ENCODE measurements at places on chromosomes 3 and 15. TPM values are rescaled to one million over a fixed set of nuclear protein-coding genes. Genes with fewer than 3 reads are reported as not detected.

DNA sequence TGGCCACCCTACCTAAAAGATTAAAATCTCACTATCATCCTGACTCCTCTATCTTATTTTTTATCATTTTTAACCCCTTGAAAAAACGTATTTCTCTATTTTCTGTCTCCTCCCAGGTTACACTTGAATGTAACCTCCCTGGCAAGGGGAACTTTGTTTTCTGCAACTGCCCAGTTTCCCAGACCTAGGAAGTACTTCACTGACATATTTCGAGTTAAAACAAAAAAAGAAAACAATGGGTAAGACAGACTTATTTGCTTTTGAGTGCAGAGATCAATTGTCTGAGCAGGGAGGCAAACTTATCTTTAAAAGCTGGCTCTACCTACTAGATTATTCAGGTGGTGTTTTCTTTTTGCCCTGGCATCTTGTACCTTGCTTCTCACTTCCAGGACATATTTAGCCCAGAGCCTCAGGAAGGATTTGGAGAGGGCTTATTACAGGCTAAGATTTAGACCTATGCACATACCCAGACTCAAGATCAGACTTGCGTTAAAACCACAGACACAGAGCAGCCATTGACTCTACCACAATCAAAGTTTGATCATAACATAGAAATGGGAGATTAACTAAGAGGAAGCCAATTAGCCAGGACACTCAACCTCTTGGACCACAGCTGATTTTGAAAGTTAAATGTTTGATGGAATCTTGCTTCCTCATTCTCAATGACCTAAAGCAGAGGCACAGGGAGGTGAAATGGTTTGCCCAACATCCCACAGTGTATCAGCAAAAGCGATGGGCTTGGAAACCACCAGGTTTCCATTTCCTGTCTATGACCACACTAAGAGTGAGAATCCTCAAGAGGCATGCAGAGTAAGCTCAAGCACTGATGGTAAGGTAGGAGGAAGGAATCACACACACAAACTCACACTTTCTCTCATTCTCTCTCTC lies 169.5 kb upstream of the THBS1 start:
- H3K4me3 ChIP-seq, result no peak overlapping the region
- H3K4me1 ChIP-seq, result peaks cover 9% of the 10 kb centered on the region
- peaks cover 64% of the 10 kb centered on the region for H3K27me3 ChIP-seq
- H3K36me3 ChIP-seq, result no peaks in the 10 kb centered on the region

Gene STXBP5L
- not detected for total RNA-seq

- peaks cover 7% of the 10 kb centered on the region for H3K36me3 ChIP-seq
- peaks cover 82% of the 10 kb centered on the region for H3K27me3 ChIP-seq
- DNase-seq, result no peak
- no peak overlapping the region for H3K27ac ChIP-seq
Observed at GRCh38 chr15:68574046-68574445, 4.7 kb upstream of the CORO2B start.

- H3K27ac ChIP-seq, result no peak overlapping the region
- H3K4me3 ChIP-seq, result no peak overlapping the region
- H3K27me3 ChIP-seq, result peaks cover 43% of the 10 kb centered on the region
- H3K36me3 ChIP-seq, result peaks cover 2% of the 10 kb centered on the region
Observed at GRCh38 chr15:79620112-79620857, 188.1 kb downstream of the MINAR1 start.

DNA sequence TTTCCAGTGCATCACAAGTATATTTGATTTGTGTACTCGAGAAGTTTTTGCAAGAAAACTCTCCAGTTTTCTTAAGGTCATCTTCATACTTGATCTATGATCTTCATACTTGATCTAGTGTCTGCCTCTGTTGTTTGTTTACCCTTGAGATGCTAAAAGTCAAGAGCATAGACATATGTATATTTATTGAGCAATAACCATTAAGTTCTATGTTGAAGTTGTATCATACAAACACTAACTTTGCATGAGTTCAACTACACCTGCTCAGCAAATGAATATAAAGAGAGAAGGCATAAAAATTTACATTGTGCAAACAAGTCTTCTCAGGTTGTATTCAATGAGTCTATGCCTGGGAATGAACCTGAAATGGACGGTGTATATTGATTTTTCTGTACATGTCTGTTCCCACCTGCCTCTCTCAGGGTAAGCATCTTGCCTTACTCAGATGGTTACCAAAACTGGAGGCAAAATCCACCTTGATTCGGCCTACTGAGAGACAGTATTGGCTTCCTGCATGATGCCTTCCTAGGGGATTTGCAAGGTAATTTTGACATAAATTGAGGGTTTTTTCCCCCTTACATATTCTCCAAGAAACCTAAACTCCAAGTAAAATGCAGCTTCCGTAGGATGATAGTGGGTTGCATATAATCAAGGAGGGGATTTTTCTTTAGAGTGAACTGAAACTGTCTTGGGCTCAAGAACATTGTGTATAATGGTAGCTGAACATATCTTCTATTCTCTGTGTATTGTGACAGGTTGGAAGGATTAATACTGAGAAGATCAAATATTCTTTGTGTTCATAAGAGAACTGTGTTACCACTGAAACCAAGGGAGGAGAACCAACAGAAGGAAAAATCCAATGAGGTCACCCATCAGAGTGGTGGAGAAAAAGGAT lies 110.4 kb downstream of the FILIP1L start:
- no peak overlapping the region for H3K4me3 ChIP-seq
- no peaks in the 10 kb centered on the region for H3K36me3 ChIP-seq
- no peak overlapping the region for H3K27ac ChIP-seq
- H3K4me1 ChIP-seq, result peaks cover 13% of the 10 kb centered on the region
- no peaks in the 10 kb centered on the region for H3K27me3 ChIP-seq
- DNase-seq, result no peak

Gene FBN1
- 0.07 TPM for total RNA-seq

Gene ACTC1
- total RNA-seq, result not detected

Gene WWTR1
- 0.77 TPM for total RNA-seq

Gene GOLGA8Q
- total RNA-seq, result not detected

Gene TLNRD1
- total RNA-seq, result 17.5 TPM

- no peak overlapping the region for H3K27ac ChIP-seq
- H3K4me3 ChIP-seq, result no peak overlapping the region
- peaks cover 40% of the 10 kb centered on the region for H3K4me1 ChIP-seq
- no peaks in the 10 kb centered on the region for H3K27me3 ChIP-seq
- no peak for DNase-seq
Observed at GRCh38 chr15:56933410-56933809, 15.0 kb downstream of the TCF12 start.

Gene SERF2
- 424 TPM for total RNA-seq

DNA sequence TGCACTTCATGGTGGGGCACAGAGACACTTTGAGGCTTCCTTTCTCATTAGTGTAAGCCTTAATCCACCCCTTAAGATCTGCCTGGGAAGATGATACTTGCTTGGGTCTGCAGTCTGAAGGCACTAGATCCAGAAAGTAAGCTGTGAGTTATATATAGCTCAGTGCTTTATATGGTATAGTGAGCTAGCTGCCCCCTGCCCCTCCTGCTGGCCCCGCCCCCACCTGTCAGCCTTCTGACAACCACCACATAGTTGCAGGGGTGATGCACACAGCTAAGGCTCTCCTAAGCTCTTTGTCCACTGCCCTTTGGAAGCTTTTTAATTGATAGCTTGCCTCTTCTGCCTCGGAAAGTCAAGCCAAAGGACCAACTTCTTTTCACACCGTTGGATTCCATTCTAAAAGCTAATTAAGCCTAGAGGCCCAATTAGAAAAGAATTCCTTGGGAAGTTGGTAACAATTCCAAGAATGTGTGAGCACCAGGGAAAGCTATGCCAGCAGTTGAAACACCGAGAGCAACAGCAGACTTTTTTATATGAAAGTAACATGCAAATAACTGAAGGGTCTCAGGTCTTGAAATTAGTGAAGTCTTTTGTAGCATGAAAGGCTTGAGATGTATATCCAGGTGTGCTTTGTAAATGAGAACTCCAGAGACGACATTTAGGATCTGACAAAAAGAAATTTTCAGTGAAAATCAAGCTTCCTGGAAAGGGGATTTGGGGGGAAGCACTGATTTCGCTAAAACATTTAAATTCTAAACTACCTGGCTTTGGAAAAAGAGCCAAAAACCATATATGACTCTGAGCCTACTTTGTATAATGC lies 2.3 kb downstream of the TPM1 start:
- peaks cover 27% of the 10 kb centered on the region for H3K4me1 ChIP-seq
- H3K36me3 ChIP-seq, result peaks cover 5% of the 10 kb centered on the region
- H3K27me3 ChIP-seq, result peaks cover 69% of the 10 kb centered on the region
- H3K27ac ChIP-seq, result no peak overlapping the region
- no peak overlapping the region for H3K4me3 ChIP-seq

Gene KCNH8
- total RNA-seq, result 0.75 TPM

DNA sequence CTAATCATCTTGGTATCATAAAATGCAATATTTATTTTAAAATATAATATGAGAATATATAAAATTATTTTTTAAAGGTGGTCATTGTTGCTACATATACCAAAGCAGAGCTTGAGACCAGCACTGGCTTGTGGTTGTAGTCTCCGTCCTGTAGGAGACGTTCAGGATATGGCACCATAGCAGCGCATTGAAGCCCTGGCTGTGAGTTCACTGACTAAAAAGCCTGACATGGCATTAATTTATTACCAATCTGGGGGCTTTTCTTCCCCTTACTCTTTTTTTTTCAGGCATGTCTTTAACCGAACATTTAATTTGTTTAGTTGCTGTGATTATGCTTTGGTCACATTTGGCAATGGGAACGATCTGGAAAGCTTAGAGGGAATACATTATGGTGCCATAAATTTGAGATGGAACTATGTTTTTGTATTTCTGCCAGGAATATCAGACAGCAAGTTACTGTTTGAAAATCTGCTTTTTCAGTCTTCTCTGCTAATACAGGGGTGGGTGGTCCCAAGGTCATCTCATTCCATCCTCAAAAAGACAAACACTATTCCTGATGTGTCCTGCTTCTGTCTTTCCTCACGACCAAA lies 108.5 kb downstream of the ZIC4 start:
- no peak overlapping the region for H3K4me3 ChIP-seq
- no peak overlapping the region for H3K27ac ChIP-seq
- H3K4me1 ChIP-seq, result no peaks in the 10 kb centered on the region
- DNase-seq, result no peak

Gene CD86
- 1.3 TPM for total RNA-seq

- H3K4me1 ChIP-seq, result peaks cover 3% of the 10 kb centered on the region
- H3K4me3 ChIP-seq, result no peak overlapping the region
- H3K27me3 ChIP-seq, result peaks cover 62% of the 10 kb centered on the region
- no peak for DNase-seq
- H3K27ac ChIP-seq, result no peak overlapping the region
- H3K36me3 ChIP-seq, result peaks cover 7% of the 10 kb centered on the region
Observed at GRCh38 chr15:39360452-39360851, 220.4 kb upstream of the THBS1 start.

Gene B2M
- total RNA-seq, result 6,241 TPM

GRCh38 chr15:100114100-100114499 lies 227.7 kb downstream of the ADAMTS17 start:
- no peaks in the 10 kb centered on the region for H3K27me3 ChIP-seq
- H3K4me3 ChIP-seq, result no peak overlapping the region
- no peak overlapping the region for H3K27ac ChIP-seq
- no peak for DNase-seq

Gene ZNF385D
- total RNA-seq, result 5.3 TPM

GRCh38 chr15:71658827-71659729 lies 151.3 kb upstream of the NR2E3 start:
- H3K4me1 ChIP-seq, result no peaks in the 10 kb centered on the region
- H3K36me3 ChIP-seq, result no peaks in the 10 kb centered on the region
- H3K27ac ChIP-seq, result no peak overlapping the region

Gene SCN11A
- total RNA-seq, result 0.05 TPM

DNA sequence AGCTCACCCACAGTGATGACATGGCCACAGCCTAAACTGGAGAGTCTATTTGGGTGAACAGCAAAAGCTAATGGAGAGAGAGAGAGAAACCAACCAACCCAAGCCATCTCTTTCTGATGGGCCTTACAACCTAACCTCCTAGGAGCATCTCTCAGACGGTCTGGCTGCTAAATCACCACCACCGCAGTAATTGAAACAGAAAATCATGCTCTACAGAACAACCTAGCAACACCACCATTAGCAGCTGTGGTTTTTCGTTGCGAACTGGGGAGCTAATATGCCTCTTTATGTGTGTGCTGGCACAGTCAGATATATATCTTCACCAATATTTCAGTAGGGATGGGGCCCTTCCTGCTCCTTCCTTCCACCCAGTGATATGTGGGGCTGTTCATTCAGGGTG lies 166.9 kb upstream of the PROK2 start:
- DNase-seq, result no peak
- no peaks in the 10 kb centered on the region for H3K36me3 ChIP-seq
- no peak overlapping the region for H3K4me3 ChIP-seq
- peaks cover 6% of the 10 kb centered on the region for H3K4me1 ChIP-seq

- no peak overlapping the region for H3K27ac ChIP-seq
- no peaks in the 10 kb centered on the region for H3K27me3 ChIP-seq
- no peak for DNase-seq
- no peak overlapping the region for H3K4me3 ChIP-seq
- H3K4me1 ChIP-seq, result peaks cover 42% of the 10 kb centered on the region
Observed at GRCh38 chr3:42036483-42036823, 54.7 kb upstream of the TRAK1 start.

- H3K4me1 ChIP-seq, result peaks cover 2% of the 10 kb centered on the region
- no peak for DNase-seq
- H3K27ac ChIP-seq, result no peak overlapping the region
- H3K4me3 ChIP-seq, result no peak overlapping the region
- H3K36me3 ChIP-seq, result no peaks in the 10 kb centered on the region
Observed at GRCh38 chr3:32743934-32744333, 58.9 kb downstream of the CNOT10 start.

DNA sequence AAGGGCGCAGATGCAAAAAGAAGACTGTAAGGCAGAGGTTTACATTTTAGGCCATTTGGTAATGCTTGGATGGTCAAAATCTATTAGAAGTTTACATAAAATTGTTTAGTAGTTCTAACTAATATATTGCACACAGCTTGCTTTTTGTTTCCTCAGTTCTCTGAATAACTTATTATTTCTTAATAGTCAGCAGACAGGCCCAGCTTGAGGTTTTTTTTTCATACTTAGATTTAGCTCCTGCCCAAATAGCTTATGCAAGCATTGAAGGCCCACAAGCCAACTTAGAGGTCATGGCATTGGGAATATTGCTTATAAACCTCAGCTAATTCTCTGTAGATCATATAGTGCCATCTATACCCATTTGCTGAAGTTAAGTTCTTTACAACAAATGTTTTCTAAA lies 172.5 kb downstream of the RAP2B start:
- peaks cover 9% of the 10 kb centered on the region for H3K4me1 ChIP-seq
- H3K36me3 ChIP-seq, result peaks cover 5% of the 10 kb centered on the region
- H3K27me3 ChIP-seq, result peaks cover 7% of the 10 kb centered on the region
- H3K27ac ChIP-seq, result no peak overlapping the region
- H3K4me3 ChIP-seq, result no peak overlapping the region

- H3K4me1 ChIP-seq, result no peaks in the 10 kb centered on the region
- no peak for DNase-seq
- no peak overlapping the region for H3K27ac ChIP-seq
- peaks cover 12% of the 10 kb centered on the region for H3K27me3 ChIP-seq
- peaks cover 2% of the 10 kb centered on the region for H3K36me3 ChIP-seq
- no peak overlapping the region for H3K4me3 ChIP-seq
Observed at GRCh38 chr3:127997961-127998360, 54.3 kb upstream of the SEC61A1 start.

DNA sequence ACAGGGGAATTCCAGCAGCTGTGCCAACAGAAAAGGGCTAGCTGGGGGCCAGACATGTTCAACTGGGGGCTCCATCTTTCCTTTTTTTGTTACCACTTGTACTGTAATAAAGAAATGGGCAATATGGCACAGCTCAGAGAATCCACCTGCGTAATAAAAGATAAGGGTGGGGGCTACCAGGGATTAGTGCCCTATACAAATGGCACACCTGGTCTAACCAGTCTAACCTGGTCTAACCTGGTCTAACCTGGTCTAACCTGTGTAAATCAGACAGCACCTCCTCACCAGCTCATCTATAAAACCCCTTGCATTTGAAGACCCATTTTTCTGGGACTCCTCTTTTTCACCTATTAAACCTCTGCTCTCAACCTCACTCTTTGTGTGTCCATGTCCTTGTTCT lies 26.2 kb upstream of the CLDN16 start:
- H3K4me3 ChIP-seq, result no peak overlapping the region
- H3K36me3 ChIP-seq, result no peaks in the 10 kb centered on the region
- H3K27me3 ChIP-seq, result peaks cover 21% of the 10 kb centered on the region
- no peak overlapping the region for H3K27ac ChIP-seq

Data from T-helper 17 cell (primary cell).